Fibroblast of lung (primary cell): ENCODE measurements at places on chromosomes 2 and 18. TPM values are rescaled to one million over a fixed set of nuclear protein-coding genes. Genes with fewer than 3 reads are reported as not detected.

The SEMA4F gene
- 5.1 and 9.4 TPM in 2 replicates for total RNA-seq

The COL6A3 gene
- 1,525 and 1,534 TPM in 2 replicates for total RNA-seq

The UGT1A8 gene
- not detected in 2 replicates for total RNA-seq

The SP5 gene
- total RNA-seq = under 0.01 TPM in 1 of 2 replicates, not detected in the other

The SERPINB12 gene
- not detected in 2 replicates for total RNA-seq

The MREG gene
- 1.8 and 3.5 TPM in 2 replicates for total RNA-seq

The MYO3B gene
- total RNA-seq = 0.26 and 0.50 TPM in 2 replicates

The RAB17 gene
- total RNA-seq = 0.17 and 0.26 TPM in 2 replicates

The SLC5A7 gene
- total RNA-seq = not detected in 2 replicates

The NOL4 gene
- total RNA-seq = not detected in 2 replicates

The FHOD3 gene
- 3.1 and 28.2 TPM in 2 replicates for total RNA-seq

The IL1RN gene
- not detected in 2 replicates for total RNA-seq

The NTSR2 gene
- total RNA-seq = under 0.01 TPM in 1 of 2 replicates, not detected in the other

The ARHGAP15 gene
- under 0.01 TPM in 1 of 2 replicates, not detected in the other for total RNA-seq

The RPL31 gene
- 1,159 and 1,348 TPM in 2 replicates for total RNA-seq

The CFC1 gene
- total RNA-seq = not detected in 2 replicates

The FNDC4 gene
- 12.8 and 18.3 TPM in 2 replicates for total RNA-seq

The SAG gene
- not detected in 2 replicates for total RNA-seq

The MALL gene
- 3.1 and 3.3 TPM in 2 replicates for total RNA-seq

The MEP1B gene
- total RNA-seq = under 0.01 TPM in 2 replicates

The ZFAND2B gene
- 29.3 and 40.0 TPM in 2 replicates for total RNA-seq

The RAX gene
- total RNA-seq = not detected in 2 replicates

The RSAD2 gene
- total RNA-seq = 0.77 and 1.7 TPM in 2 replicates

The TUBA3E gene
- not detected in 2 replicates for total RNA-seq

The B3GNT7 gene
- under 0.01 and 0.17 TPM in 2 replicates for total RNA-seq

The MYOM1 gene
- 0.26 and 0.83 TPM in 2 replicates for total RNA-seq

The SPRED2 gene
- total RNA-seq = 6.7 and 9.4 TPM in 2 replicates

The MROH2A gene
- total RNA-seq = not detected in 2 replicates

The HS1BP3 gene
- 32.4 and 38.1 TPM in 2 replicates for total RNA-seq

The SP140 gene
- total RNA-seq = 0.26 and 0.33 TPM in 2 replicates

The PRKAG3 gene
- total RNA-seq = 0.26 and 0.33 TPM in 2 replicates
